ENCODE measurements at places on chromosomes 16 and 17.

DNA sequence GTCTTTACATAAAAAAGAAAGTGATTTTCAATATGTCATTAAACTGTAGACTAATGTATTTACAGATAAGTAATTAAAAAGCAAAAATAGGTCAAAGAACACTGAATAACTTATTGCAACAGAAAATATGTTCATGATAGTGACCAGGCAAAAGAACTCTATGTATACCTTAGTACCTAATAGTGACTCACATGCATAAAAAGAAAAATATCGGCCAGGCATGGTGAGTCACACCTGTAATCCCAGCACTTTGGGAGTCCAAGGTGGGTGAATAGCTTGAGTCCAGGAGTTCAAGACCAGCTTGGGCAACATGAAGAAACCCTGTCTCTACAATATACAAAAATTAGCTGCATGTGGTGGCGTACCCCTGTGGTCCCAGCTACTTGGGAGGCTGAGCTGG is 33.0 kb upstream of the TOM1L1 start:
- DNase-seq: no peak

GRCh38 chr17:34067011-34067410 is 188.1 kb upstream of the CCL2 start:
- no peak for DNase-seq

DNA sequence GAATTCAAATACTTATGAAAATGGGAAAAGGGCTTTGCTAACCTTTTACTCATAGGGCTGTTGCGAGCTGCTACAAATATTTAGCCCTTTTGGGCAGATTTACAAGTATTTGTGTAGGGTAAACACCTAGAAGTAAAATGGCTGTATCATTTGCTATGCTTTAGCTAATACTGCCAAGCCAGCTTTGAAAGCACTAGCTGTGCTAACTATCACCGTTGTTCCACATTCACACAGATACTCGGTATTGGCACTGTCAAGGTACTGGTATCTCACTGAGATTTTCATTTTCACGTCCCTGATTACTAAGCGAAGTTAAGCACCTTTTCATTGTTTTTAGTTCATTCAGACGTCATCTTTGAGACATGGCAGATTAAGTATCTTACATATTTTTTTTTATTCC is 84.8 kb downstream of the GLG1 start:
- DNase-seq: no peak

DNA sequence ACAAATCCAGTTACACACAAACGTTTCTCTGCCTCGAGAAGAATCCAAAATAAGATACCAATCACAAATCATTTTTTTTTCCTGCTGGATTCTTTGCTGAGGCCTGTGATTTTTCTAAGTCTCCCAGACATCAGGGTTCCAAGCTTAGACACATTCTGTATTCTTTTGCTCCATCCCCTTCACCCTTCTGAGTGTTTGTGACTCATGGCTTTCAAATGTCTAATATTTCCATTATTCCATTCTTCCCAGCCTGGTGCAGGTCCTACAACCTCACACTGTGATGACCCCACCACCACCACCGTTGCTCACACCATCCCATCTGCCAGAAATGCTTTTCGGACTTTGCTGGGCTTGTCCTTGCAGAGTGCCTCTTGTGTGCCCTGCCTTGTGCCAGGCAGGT is 480.1 kb downstream of the SOX9 start:
- no peak for DNase-seq

GRCh38 chr16:3873482-3874173 is 6.9 kb downstream of the CREBBP start:
- DNase-seq: no peak

- no peak for DNase-seq
Measured at GRCh38 chr17:6524520-6524919, 31.8 kb downstream of the PITPNM3 start.

DNA sequence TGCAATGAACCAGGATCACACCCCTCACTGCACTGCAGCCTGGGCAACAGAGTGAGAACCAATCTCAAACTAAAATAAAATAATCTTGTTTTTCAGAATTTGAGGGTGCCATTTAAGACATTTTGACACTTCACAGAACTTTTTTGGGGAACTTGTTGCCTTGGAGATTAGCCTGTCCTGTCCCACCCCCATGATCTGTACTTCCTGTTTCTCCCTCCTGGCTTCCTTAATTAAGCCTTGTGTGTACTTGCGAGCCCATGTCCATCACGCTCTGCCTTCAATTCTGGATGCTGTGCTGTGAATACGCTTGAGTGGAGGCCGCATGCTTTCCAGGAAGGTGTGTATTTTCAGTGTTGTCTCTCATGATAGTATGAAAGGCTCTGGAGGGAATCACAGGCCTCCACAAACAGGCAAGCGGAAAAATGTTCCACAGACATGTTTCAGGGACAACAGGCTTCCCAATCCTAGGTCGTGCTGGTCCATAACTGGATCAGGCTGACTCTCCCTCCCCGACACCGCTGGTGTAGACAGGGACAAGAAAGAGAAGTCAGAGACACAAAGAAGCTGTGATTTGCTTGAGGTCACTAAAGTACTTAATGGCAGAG is 56.9 kb downstream of the NOS2 start:
- DNase-seq: peak; percentile 39

DNA sequence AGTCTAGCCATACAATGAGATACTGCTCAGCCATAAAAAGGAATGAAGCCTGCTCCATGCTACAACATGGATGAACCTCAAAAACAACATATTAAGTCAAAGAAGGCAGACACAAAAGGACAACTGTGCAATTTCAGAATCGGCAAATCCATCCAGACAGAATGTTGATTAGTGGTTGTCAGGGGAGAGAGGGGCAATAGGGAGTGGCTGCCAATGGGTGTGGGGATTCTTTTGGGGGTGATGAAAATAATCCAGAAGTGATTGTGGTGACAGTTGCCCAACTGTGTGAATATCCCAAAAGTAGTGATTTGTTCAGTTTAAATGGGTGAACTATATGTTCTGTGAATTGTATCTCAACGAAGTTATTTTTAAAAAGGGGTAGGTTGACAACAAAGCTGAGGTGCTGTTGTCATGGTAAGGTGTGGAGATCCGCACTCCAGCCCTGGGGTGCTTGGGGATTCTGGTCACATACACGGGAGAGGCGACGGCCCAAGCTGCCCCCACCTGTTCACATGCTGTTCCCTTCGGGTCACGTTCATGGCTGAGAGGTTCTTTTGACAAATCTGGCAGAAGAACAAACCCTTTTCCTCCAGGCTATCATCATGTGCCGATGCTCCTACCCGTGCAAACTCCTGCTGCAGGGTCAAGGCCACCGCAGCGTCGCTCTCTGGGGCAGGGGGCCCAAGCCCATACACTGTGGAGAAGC is 9.6 kb downstream of the SLX4 start:
- no peak for DNase-seq

DNA sequence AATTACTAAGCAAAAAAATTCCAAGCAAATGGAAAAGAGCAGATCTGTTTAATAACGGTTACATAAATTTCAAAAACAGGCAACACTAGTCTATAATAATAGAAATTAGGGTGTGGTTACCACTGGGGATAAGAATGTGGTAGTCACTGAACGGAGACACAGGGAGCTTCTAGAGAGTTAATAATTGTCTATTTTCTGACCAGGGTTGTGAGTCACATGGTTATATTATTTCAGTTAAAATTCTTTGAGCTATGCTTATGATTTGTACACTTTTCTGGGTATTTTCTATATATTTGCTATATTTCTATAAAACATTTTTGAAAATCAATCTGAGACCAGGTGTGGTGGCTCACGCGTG is 433.9 kb upstream of the MAF start:
- DNase-seq: no peak

DNA sequence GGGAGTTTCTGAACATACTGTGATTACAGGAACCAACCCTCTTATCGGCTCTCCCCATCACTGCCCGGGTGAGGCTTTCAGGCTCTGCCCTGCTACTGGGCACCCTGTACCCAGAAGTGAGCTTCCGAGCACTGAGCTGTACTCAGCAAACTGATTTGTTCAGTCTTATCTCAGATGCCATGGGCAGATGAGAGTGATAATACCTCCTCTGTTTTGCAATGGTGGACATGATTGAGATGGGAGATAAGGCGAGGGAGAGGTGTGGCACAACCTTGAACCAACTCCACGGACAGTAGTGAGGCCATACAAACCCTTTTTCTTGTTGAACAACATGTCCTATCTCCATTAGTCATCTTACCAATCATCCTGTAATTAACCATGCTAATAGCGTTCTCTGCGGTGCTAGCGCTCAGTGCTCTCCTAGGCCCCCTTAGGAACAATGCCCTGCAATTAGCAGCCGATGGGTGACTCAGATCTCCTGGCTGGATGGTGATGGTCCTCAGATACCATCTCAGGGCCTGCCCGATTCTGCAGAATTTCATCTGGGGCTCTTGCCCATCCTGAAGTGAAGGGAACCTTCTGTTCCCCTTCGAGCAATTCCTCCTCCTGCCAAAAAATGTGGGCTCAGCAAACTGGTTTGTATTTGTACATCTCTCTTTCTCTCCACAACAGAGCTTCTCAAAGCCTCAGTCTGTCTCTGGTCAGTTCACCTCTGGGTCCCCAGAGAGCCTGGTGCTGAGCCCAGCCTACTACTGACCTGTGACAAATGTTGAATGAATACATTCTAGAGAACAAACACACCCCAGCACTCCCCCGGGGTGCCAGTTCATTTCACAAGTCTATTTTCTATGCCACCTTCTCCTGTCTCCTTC is 139.3 kb upstream of the IRX3 start:
- no peak for DNase-seq

- no peak for DNase-seq
Measured at GRCh38 chr16:88929091-88929445, 47.9 kb downstream of the CBFA2T3 start.

- DNase-seq: no peak
Measured at GRCh38 chr17:21199311-21199710, 14.7 kb downstream of the TMEM11 start.

GRCh38 chr17:61338000-61338798 is 61.4 kb upstream of the TBX2 start:
- DNase-seq: no peak

DNA sequence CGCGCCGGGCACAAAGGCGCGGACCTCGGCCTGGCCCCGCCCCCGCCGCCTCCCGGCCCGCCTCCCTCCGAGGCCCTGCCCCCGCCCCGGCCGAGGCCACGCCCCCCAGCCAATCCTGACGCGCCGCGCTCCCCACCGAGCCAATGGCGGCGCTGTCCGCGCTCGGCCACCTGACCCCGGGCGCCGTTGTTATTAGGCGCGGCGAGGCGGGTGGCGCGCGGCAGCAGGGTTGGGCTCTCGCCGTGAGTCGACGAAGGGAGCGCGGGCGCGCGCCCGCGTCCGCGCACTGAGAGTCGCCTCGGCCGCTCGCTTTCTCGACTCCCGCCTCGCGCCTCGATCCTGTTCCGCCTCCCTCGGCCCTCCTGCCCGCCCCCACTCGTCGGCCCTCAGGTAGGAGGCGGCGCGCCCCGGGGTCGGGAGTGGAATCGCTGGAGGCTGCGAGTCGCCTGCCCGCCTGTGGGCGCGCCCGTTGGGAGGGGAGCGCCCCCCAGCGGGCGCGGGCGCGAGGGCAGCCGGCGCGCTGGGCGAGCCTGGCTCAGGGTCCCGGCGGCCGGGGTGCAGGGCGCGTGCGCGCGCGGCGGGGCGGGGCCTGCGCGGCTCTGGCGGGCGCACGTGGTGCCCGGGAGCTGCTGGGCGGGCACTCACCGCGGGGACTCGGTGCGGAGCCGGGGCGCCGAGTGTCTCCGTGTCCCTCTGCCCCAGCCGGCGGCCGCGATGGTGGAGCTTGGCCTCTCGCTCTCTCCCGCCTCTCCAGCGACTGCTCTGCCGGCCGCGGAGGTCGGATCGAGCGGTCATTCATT is 405 bp upstream of the CBLN1 start:
- DNase-seq: peak; percentile 97

DNA sequence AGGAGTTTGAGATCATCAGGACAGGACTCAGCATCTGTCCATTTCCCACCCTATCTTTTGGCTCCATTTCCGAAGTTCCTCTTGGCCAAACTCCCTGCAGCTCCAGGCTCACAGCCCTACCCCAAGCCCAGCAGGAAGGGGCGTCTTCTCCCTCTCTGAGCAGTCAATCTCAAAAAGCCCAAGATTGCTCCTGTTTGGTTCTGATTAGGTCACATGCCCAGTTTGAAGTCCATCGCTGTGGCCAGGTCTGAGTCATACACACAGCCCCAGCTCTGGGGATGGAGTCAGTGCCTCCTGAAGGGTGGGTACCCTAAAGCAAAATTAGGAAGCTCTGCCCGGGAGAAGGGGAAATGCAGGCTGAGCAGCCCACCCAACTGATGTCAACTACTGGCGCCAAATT is 23.9 kb downstream of the SNX20 start:
- no peak for DNase-seq

DNA sequence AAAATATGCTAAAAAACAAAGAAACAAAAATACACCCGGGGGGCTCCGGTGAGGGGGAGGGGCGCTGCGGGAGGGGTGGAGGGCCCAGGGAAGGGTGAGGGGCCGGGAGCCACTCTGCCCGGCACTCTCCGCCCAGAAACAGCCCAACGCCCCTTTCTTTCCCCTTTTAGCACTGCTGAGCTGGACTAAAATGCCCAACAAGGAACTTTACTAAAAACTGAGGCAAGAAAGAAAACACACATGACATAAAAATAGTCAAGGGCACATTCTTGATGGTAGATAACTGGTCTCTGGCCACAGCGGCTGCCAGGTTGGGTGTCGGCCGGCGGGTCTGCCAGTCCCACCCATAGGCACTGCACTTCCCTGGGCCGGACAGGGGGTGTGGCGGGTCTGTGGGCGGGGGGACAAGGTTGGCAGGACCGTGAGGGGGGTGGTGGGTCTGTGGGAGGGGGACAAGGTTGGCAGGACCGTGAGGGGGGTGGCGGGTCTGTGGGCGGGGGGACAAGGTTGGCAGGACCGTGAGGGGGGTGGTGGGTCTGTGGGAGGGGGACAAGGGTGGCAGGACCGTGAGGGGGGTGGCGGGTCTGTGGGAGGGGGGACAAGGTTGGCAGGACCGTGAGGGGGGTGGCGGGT is 20.9 kb downstream of the METRNL start:
- no peak for DNase-seq

GRCh38 chr16:89449726-89450335 is 40.5 kb downstream of the ANKRD11 start:
- no peak for DNase-seq

- DNase-seq: no peak
Measured at GRCh38 chr17:70278844-70279462, 109.6 kb downstream of the KCNJ2 start.

- no peak for DNase-seq
Measured at GRCh38 chr17:19664136-19664820, 15.7 kb downstream of the ALDH3A2 start.

GRCh38 chr16:78705694-78706093 is 606.2 kb downstream of the WWOX start:
- no peak for DNase-seq

- DNase-seq: peak; percentile 68
Measured at GRCh38 chr16:12573730-12574383, 229.8 kb downstream of the CPPED1 start.

DNA sequence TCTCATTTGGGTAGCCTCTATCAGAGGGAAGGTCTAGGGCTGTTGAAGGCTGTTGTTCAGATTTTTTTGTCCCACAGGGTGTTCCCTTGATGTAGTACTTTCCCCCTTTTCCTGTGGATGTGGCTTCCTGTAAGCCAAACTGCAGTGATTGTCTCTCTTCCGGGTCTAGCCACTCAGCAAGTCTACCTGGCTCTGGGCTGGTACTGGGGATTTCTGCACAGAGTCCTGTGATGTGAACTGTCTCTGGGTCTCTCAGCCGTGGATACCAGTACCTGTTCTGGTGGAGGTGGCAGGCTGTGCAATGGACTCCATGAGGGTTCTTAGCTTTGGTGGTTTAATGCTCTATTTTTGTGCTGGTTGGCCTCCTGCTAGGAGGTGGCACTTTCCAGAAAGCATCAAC is 23.3 kb upstream of the CCR7 start:
- no peak for DNase-seq

Measured in ecto neural progenitor cell (in vitro differentiated cells).